ENCODE measurements at places on chromosomes 16 and 17.
A peak's percentile ranks its signal among the peaks of the same experiment; 100 is the strongest.

DNA sequence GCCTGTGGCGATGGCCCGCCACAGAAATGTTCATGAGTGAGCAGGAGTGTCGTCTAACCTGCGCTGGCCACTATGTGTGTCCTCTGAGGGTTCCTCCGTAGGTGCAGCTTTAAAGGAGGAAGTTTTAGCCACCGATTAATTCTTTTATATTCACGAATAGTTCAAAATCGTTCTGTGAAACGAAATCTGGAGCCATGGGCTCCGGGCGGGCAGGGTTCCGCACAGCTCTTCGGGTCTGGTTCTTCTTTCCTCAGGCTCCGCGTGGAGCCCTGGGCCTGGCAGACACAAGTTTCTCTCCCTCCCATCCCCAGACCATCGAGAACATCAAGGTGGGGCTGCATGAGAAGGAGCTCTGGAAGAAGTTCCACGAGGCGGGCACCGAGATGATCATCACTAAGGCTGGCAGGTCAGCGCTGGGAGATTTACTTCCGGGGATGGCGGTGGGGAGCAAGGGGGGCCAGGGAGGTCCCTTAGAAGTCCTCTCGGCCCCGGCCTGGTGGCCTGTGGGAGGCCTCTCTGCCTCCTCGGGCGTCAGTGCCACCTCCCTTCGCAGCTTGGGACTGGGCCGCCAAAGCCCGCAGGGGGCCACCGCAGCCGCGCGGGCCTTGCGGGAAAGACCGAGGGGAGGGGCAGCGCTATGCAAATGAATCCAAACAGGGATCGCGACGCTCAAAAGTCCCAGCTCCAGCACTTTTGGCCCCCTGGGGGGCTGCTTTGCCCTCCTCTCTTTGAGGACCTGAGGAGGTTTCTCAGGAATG is 5.2 kb downstream of the TBX4 start:
- no peak for DNase-seq

- peak; percentile 53 for DNase-seq
Observed at GRCh38 chr17:40062329-40063186, at the start of gene THRA. Gene THRA, plus strand, starts transcription at chr17:40062965. Its CDS starts 11,524 bp downstream, at chr17:40074489.

DNA sequence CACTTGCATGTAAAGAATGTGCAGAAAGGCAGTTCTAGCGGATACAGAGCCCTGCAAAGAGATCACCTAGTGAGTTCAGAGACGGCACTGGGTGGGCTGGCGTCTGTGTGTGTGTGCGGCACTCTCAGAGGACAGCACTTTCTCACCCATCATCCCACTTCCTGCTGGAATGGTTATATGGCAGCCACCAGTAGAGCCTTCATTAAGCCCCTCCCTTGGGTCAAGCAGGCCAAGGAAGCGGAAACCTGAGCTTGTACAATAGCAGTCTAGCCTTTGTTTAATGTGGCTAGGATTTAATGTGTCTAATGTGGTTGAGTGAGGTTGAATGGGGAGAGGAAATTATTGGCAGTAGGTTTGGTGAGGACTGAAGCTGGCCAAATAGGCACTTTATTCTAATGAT is 88.3 kb upstream of the ELAC2 start:
- DNase-seq: no peak

GRCh38 chr16:49824593-49824992 is 31.3 kb downstream of the ZNF423 start:
- DNase-seq: no peak

GRCh38 chr16:81061307-81061640 is 15.8 kb downstream of the C16orf46 start:
- no peak for DNase-seq

DNA sequence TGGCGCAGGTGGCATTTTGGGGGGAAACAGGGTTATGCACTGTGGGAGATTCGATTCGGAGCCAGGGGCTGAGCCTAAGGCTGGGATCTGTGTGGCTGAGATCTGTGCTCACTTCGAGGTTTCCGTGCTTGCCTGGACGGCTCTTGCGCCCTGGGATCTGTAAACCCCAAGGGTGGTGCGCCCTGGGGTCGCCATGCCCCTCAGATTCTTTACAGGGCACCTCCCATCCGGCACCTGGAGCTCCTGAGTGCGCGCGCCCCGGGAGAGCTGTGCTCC is 377 bp downstream of the SLC13A5 start:
- no peak for DNase-seq

DNA sequence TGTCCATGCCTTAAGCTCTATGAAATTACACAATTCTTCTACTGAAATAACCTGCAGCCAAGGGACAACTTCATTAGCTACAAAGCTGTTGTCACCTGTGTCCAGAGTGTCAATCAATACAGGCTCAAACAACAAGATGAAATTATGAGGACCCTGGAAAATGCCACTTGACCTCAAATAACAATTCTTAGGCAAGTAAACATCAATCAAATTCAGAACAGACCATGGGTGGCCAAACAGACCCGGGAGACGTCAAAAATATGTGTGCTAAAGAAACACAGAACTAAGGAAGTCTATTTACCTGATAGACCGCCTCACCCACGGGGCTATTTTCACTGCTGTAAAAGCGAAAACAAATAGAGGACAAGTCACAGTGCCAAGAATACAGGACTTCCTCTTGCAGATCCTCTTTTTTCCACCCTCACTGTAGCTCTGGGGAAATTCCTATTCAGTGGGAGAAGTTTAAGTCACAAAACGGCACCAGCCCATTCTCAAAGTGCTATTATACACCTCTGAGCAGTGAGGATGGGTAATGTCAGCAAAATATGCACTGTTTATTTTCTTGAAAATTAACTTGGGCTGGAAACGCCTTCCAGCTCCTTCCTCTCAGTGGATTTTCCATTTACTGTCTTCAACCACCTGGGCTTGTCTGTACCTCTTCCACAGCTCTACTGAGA is 2.7 kb downstream of the LITAF start:
- no peak for DNase-seq

GRCh38 chr17:32299580-32300164 is 34.0 kb downstream of the RHBDL3 start:
- no peak for DNase-seq

- DNase-seq: no peak
Observed at GRCh38 chr17:58309918-58310259, 18.7 kb downstream of the TSPOAP1 start.

DNA sequence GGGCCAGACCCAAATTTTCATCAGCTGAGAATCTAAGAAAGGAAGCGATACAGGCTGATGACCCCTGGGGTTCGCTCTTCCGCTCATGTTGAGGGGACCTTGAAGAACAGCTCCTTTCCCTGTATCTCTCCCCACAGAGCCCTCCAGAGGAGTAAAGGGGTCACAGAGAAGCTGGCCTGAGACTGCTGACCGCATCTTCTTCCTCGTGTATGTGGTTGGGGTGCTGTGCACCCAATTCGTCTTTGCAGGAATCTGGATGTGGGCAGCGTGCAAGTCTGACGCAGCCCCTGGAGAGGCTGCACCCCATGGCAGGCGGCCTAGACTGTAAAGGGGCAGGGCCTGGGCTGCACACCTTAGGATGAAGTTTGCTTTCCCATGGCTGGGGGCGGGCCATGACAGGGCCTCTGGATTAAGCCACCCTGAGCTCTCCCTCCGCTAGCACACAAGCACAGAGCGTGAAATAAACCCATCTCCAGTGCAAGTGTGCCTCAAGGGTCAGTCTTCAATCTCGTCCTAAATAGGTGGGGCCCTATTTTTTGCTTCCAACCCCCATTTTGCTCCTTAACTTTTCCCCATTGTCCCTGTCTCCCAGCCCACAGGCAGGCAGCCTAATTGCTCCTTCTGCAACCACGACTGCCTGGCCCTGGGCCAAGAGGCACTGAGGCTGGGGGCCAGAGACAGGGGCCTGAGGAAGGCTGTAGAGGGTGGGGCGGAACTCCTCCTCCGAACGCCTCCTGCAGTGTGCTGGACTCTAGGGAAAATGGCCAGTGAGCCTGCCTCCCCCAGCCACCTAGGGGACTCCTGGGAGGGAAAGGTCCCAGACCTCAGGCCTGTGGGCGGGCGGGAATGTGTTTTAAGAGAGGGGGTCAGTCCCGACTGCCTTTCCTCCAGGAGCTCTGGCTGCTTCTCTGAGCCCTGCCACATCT is 3.6 kb downstream of the ZACN start:
- DNase-seq: no peak

- DNase-seq: no peak
Observed at GRCh38 chr17:32882029-32882428, 5.1 kb upstream of the MYO1D start.

DNA sequence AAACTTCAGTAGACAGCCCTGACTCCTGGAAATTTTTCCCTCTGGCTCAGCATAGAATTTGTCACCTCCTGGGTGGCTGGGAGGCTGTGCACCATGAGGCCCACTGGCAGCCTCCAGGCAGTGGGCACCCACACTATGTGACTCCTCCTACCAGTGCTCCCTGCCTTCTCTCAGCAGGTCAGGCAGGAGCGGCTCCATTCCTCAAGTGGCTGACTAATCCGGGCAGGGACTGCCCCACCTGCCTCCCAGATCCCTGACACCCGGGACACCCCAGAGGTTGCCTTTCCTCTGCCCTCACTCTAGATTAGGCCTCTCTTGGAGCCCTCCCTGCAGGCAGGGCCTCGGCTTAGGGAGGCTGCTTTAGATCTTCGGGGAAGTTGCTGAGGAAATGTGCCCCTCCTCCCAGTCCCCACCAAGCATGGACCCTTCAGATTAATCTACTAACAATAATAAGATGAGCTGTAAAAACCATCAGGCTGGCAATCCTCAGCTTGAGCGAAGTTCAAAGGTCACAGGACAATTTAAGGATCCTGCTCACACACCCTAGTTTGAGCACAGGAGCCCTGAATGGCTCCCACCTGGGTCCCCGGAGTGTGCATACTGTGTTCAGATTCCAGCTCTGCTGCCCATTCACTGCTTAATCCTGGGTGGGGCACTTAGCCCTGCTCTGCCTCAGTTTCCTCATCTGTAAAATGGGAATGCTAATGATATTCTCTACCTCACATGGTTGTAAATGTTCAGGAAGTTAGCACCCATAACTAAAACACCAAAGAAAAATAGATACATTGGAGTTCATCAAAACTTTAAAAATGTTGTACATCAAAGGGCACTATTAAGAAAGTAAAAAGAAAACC is 10.0 kb upstream of the MYCBPAP start:
- no peak for DNase-seq

DNA sequence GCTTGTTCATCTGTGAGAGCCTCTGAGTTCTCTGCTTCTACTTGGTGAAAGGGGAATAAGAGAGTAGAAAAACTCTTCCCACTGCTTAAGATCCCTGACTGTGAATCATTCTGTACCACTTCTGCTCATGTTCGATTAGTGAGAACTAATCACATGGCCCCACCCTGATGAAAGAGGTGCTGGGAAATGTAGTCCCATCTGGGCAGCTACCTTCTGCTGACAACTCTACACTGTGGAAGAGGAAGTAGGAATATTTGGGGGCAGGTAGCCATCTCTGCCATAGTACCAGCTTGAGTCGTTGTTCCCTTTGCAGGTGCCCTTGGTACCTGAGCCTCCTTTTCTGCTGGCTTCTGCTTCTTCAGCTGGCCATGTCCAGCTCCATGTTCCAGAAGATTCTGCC is 29.9 kb downstream of the NKD1 start:
- DNase-seq: no peak

DNA sequence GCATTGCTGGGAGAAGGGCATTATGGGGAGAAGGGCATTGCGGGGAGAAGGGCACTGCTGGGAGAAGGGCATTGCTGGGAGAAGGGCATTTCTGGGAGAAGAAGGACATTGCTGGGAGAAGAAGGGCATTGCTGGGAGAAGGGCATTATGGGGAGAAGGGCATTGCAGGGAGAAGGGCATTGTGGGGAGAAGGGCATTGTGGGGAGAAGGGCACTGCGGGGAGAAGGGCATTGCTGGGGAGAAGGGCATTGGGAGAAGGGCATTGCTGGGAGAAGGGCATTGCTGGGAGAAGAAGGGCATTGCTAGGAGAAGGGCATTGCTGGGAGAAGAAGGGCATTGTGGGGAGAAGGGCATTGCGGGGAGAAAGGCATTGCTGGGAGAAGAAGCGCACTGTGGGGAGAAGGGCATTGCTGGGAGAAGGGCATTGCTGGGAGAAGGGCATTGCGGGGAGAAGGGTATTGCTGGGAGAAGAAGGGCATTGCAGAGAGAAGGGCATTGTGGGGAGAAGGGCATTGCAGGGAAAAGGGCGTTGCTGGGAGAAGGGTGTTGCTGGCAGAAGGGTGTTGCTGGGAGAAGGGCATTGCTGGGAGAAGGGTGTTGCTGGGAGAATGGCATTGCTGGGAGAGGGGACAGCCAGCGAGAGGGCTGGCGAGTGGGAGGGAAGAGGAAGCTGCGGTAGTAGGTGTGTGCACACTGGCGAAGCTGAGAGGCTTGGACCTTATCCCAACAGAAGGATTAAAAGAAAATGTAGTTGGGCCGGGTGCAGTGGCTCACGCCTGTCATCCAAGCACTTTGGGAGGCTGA is 4.6 kb upstream of the PYDC1 start:
- no peak for DNase-seq

DNA sequence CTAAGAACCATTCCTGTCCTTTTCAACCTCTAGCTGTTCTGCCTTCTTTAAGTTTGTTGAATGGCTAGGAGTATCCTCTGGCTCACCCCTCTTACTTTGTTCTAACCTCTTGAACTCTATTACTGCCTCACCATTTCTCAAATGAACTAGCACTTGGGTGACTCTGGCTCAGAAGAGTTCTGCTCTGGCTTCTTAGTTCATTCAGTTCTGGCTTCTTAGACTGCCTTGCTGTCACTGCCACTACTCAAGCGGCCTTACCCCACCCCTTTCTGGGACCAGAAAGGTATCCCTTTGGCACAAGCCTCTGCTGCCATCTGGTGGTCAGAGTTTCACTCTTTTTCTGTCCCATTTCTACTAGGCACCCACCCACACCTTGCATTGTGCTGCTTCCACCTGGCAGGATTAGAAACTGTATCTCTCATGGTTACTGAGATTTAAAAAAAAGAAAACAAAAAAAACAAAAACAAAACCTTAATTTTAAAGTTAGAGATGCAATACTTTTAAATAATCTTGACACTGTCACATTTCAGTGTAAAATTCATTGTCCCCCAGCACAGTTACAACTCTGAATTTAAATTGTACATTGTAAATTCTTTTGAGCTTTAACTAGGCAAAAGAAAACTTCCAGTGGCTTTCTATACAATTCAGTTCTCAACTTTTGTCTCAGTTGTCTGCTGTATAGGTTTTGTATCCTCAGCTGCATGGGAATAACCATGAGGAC is 6.9 kb upstream of the ABCA10 start:
- DNase-seq: peak; percentile 22

- no peak for DNase-seq
Observed at GRCh38 chr17:45230787-45231480, 9.2 kb downstream of the FMNL1 start.

DNA sequence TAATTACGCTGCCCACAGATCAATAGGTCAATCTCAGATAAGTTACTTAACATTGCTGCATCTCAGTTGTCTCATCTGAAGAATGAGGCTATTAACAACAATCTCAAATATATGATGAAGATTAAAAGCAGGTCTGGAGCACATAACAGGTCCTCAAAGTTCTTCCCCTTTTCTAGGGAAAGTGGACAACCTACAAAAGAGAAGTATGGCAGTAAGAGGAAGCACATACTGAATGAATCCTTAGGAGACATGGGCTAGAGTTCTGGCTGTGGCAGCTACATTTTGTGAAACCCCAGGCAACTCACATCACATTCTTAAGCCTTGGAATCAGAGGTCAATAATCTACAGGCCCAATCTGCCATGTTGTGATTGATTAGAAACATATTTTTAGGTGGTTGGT is 180.6 kb downstream of the PCTP start:
- no peak for DNase-seq
